ENCODE measurements at places on chromosomes 12 and 14.

DNA sequence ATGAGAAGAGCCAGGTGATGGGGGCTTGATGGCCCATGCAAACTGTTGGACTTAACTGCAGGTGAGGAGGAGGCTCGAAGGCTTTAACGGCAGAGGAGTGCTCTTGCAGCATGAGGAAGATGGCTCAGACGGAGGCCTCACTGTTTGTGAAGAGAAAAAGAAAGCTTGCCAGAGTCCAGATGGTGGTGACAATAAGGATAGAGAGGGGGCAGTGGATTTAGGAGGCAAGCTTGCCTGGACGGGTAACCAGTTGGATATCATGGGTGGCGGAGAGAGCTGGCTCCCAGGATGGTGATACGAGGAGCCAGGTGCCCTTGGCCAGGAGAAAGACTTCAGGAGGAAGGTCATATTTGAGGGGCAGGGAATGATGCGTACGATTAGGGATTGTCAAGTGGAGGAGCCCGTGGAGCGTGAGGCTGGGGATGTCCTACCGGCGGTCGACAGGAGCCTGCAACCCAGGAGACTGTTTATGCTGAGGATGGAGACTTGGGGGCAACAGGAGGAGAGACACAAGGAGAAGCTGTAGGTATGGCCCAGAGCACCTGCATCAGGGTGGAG is 71.8 kb downstream of the CACNA1C start:
- DNase-seq: no peak

DNA sequence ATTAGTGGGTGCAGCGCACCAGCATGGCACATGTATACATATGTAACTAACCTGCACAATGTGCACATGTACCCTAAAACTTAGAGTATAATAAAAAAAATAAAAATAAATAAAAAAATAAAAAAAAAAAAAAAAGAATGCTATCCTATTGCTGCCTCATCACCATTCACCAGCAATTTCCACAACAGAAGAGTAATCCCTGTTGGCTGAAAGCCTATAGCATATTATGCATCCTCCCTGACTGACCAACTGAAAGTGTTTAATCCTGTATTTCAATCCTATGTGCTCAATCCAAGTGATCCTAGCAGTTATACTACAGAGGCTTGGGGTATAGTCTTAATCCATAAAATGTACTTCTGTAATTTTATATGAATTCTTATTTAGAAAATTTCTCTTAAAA is 18.5 kb downstream of the DICER1 start:
- no peak for DNase-seq

GRCh38 chr14:36320200-36320896 is at the start of gene MBIP:
Gene MBIP, minus strand, starts transcription at chr14:36320637. Its CDS starts 49 bp downstream, at chr14:36320588.
- DNase-seq: peak; percentile 97

GRCh38 chr12:75571656-75572205 is 60.3 kb upstream of the KRR1 start:
- DNase-seq: no peak
